ENCODE measurements at places on chromosomes 5 and 9.

- no peak for DNase-seq
Measured at GRCh38 chr5:81626524-81626923, 124.4 kb downstream of the SSBP2 start.

DNA sequence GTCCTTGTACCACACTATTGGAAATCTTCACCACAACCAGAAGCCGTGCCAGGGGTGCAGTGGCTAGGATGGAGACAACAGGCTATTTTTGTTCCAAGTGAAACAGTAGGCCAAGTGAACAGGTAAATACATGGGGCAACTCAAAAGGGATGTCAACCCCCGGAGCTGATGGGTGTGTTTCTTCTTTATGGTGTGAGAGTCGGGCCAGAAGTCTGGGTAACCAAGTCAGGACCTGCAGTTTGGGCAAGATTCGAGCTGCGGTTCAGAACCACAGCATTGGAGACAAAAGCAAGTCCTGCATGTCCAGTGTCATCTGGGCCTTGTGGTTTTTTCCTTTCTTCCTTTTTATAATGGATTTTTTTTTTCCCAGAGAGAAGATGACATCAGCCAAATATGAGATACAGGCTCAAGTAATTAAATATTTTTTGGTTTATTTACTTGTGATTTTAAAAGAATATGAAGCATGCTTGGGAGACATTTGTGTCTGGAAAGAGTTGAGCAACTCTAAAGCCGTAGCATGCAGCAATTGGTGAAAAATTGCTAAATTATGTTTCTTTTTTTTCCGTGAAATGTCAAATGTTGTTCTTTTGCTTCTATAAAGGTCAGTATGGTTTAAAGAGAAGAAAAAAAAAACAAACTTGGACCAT is 261.6 kb downstream of the ARRDC3 start:
- no peak for DNase-seq

GRCh38 chr5:8908055-8908683 is 637.7 kb downstream of the SEMA5A start:
- DNase-seq, result no peak

GRCh38 chr5:62268792-62269191 is 37.2 kb upstream of the KIF2A start:
- DNase-seq, result no peak

DNA sequence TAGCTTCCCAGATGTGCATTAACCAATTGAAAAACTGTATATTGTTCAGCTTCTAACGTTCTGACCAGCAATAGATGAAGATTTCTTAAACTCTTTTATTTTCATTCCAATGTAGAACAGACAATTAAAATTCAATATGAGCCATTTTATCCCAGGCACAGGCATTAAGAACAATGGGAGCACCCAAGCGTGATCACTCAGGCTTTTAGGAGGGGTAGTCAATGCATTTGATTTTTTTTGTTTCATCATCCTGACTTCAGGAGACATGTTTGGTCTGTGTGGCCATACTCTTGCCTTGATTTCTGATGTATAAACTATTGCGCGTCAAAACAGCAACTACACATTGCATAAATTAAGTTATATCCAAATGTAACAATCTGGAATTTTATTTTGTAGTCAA is 653.0 kb upstream of the RORB start:
- DNase-seq, result no peak
